Urinary bladder (tissue), 4 donors: ENCODE measurements at places on chromosomes 2 and 18. TPM values are rescaled to one million over a fixed set of nuclear protein-coding genes. Genes with fewer than 3 reads are reported as not detected.

DNA sequence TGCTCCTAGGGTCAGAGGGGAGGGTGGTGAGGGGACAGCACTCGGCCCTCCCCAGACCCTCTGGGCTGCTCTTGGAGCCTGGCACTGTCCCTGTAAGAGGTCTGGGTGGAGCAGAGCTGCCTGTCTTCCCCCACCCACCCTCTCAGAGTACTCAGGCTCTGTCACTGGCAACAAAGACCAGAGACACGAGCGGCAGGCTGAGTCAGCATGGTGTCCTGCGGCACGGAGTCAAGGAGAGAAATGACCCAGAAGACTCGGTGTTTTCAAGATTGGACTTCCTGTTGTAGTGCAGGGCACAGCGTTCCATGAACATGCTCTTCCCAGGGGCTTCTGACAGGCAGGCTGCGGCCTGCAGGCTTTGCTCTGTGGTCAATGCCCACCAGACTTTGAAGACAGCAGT, 19.9 kb downstream of the SIGLEC15 start:
- DNase-seq, result no peak

DNA sequence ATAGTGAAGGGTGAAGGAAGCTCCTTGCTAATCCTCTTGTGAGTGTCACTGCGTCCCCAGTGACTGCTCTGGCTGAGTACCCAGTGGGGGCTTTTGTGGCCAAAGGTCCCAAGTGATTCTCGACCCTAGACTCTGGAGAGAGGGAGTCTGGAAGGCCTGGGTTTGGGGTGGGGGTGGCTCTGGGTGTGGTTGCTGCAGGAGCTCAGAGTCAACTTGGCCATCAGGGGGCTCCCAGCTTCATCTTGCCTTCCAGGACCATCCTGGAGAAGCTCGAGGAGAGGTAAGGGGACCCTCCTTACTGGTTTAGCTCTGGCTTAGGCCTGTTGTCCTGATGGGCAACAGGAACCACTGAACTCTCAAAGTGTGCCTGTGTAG, 592 bp downstream of the PSD4 start:
- no peak for DNase-seq

DNA sequence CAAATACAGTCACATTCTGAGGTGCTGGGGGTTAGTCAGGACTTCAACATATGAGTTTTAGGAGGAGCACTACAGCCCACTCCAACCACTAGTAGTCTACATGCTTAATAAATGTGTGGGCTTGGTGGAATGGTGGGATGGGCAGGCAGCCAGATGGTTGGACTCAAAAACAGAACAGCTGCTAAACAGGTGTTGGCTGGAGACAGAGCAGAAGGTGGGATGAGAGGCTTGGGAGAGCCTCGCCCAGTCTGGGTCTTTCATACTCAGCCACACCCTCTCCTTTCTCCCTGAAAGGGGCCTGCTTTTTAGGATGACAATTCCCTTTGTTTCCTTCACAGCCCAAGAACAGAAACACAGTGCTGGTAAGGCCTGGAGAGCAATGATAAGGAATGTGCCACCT, 143.9 kb upstream of the KLHL29 start:
- no peak for DNase-seq

Gene TBR1
- polyA plus RNA-seq, result not detected

DNA sequence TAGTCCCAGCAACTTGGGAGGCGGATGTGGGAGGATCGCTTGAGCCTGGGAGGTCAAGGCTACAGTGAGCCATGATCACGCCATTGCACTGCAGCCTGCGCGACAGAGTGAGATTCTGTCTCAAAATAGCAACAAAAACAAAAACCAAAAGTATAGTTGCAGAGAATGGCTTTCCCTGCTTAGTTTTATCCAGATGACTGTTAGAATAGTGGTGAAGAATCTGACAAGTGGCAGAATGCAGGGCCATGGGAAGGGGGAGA, 53.8 kb downstream of the NEDD4L start:
- no peak for DNase-seq
